ENCODE measurements at places on chromosomes 2 and 18. TPM values are rescaled to one million over a fixed set of nuclear protein-coding genes. Genes with fewer than 3 reads are reported as not detected.

DNA sequence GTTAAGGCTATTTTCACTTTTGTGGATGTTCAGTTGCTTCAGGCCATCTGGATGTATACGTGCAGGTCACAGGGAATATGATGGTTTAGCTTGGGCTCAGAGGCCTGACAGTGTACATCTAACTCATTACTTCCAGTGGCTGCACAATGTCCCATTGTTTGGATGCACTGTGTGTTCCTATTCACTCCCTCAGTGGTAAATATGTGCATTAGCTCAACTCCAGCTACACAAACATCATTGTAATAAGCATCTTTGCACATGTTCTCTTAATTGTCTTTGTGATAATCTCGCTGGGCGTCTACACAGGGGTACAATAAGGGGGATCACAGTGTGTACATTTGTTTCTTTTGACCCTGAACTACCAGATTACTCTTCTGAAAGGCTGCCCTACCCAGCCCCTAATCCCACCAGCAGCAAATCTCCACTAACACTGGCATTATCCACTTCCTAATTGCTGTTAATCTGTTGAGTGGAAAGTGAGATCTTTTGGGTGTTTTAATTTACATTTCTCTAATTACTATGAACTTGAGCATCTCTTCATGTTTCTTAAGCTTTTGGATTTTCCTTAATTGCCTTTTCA lies 56.1 kb upstream of the POLE4 start:
- DNase-seq: no peak

DNA sequence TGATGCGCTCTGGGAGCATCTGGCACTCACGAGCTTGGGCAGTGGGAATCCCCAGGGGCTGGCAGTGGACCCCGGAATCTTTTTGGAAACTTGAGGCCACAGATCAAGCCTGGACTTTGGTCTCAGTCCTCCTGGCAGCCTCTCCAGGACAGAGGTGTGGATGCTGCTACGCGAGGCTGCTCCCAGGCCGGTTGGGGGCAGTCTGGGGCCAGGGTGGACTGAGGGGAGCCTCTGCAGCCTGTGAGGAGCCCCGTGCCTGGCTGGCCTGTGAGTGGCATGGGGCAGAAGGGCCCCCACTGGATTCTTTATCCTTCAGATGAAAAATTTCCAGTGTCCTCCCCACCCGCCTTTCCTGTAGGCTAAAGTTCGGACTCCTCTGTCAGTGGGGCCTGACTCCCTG lies 12.7 kb upstream of the DES start:
- DNase-seq: no peak

- DNase-seq: no peak
Observed at GRCh38 chr18:50877545-50878265, 1.2 kb upstream of the ME2 start.

The ARHGEF4 gene
- total RNA-seq: 0.86 TPM

The CCDC88A gene
- total RNA-seq: 61.2 TPM

DNA sequence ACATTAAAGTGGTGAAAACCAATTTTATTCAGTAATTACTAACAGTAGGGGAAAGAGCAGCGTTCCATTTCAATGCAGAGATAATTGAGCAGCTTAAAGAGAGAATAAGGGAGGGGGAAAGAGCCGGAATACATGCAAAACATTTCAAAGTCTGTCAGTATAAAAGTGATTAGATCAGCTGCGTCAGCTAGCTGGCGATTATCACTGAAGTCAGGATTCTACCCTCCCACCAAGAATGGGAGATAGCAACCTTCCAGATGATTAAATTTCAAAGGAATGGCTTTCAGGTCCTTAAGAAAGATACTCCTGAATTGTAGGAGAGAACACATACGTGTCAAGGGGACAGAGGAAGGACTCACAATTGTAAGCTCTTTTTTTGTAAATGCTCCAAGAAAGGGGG lies 2.7 kb upstream of the ZC3H6 start:
- DNase-seq: no peak

DNA sequence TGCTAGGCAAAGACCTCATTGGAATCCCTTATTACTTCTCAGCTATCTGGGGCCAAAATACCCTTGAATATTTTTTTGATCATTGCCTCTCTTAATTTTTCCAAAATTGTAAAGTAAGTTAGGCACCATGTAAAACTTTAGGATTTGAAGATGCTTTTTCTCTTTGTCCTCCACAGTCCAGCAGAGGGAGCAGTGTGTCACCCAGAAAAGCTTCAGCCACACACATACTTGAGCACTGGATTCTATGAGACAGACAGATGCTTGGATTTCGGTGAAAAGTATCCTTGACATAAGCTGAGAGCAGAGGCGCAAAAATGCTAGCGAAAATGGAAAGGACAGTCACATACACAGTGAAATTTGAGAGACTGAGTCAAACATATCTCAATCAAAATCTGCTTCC lies 74.7 kb upstream of the KCNJ3 start:
- peak; percentile 30 for DNase-seq

The CCDC148 gene
- total RNA-seq: 0.32 TPM

DNA sequence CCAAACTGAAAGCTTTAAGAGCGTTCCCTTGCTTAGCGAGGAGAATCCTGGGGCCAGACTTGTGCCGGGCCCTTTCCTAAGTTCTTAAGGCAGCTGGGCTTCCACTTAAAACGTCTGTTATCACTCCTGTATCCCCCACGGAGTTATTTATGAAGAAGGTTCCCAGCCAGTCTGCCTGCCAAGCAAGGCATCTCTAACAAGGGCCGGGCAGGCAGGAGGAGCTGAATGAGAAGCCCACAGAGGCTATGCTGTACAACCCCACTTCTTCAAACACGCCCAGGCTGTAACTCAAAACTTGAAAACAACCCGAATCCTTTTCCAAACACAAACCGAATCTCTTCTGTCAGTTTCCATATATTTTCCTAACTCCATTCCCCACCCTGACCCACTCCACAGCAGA lies 39.0 kb upstream of the ZFP36L2 start:
- peak; percentile 94 for DNase-seq

The MYOM1 gene
- total RNA-seq: 0.86 TPM

DNA sequence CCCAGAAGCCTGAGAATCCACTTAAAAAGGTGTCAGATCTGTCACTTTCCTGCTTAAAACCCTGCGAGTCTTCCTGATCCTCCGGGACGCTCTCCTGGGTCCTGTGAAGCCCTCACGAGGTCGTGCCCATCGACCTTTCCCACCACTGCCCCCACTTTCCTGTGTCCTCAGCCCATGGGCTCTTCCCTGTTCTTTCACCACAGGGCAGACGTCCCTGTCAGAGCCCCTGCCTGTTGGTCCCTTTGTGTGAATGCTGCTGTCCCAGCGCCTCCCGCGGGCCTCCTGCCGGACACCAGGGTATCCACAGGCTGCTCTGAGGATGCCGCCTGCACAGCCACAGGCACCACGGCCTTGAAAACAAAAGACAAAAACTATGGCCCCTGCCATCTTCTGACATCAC lies 125.6 kb downstream of the TMEM18 start:
- DNase-seq: no peak

The IL18R1 gene
- 0.64 TPM for total RNA-seq

GRCh38 chr2:131046918-131047652 lies 46.2 kb downstream of the FAM168B start:
- no peak for DNase-seq

DNA sequence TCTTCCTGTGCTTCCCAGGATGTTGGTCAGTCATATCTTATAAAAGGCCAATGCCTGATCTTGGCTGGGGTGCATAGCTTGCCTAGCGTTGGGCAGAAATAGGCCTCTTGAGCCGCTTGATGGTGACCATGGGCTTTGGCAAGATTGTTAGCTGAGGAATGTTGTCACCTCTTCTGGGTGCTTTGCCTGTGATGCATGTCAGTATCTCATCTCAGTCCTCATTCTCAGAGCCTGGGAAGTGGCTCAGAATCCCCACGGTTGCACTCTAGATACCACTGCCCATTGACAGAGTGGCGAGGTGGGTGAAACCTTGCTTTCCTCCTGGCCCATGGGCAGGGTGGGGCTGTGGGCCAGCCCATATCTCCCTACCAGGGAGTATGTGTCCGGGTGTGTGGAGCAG lies 79.2 kb upstream of the MGAT5 start:
- DNase-seq: no peak

The VWA3B gene
- not detected for total RNA-seq

GRCh38 chr2:238710787-238711186 lies 137.1 kb upstream of the TWIST2 start:
- DNase-seq: no peak

The KCTD18 gene
- total RNA-seq: 16.4 TPM

GRCh38 chr2:239608260-239608659 lies 207.4 kb upstream of the HDAC4 start:
- no peak for DNase-seq

The VWC2L gene
- under 0.01 TPM for total RNA-seq

GRCh38 chr2:42812899-42813479 lies 20.6 kb upstream of the HAAO start:
- DNase-seq: no peak

DNA sequence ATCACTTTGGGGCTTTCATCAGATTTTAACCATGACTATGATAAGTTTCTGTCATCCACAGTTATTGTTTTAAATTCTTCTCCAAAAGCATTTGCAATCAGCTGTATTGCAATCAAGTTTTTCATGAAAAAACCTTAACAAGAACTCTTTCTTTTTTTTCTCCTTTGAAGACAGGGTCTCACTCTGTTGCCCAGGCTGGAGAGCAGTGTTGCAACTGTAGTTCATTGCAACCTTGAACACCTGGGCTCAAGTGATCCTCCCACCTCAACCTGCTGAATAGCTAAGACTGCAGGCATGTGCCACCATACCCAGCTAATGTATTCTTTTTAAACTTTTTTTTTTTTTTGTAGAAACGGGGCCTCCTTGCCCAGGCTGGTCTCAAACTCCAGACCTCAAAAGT lies 45.5 kb upstream of the C2orf66 start:
- DNase-seq: no peak

DNA sequence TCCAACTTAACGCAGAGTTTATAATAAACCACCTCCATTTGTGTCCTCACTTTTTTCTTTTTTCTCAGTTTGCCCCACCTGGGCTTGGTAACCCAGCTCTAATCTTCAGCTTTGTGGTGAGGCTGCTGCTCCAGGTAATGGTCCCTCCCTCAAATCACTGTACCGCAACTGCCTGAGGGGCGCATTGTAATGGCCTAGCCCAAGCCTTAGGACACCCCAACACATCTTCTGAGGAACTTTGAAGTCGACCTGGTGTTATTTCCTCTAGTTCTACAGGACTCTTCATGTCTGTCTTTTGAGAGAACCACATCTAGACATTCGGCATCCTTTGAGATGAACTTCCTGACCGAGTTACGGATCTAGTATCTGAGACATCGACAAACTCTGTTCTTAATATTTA lies 99.7 kb downstream of the PLEKHM3 start:
- DNase-seq: no peak

GRCh38 chr2:138502255-138503086 lies 901 bp downstream of the SPOPL start:
- DNase-seq: no peak

DNA sequence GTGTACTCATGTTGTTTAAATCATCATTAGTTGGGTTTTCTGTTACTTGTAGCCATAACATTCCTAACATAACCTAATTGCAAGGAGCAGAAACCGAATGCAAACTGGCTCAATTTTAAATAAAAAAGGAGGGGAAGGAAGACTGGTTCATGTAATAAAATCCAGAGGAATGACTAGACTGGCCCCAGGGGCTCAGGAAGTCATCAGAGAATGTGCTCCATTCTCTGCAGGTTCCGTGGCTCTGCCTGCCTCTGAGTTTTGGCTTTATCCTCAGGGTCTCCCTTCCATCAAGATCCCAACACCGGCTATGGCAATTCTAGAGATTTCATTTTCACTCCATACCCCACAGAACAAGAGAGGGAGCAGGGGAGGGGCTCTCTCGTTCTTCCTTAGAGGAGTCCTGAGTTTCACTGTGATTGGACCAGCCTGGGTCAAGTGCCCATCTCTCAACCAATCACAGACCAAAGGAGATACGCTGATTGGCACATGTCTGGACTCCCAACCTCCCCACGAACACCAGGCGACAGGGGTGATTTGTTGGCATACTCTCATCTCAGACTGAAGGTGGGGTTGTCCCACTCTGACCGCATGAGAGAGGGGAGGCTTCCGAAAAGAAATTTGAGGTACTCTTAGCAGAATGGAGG lies 64.8 kb downstream of the NPPC start:
- DNase-seq: no peak

GRCh38 chr2:55493220-55493619 lies 26.3 kb upstream of the CFAP36 start:
- DNase-seq: peak; percentile 11

GRCh38 chr2:65826567-65826966 lies 394.2 kb upstream of the SPRED2 start:
- DNase-seq: no peak

GRCh38 chr2:72887740-72888437 lies 681 bp downstream of the SPR start:
- peak; percentile 89 for DNase-seq

- DNase-seq: no peak
Observed at GRCh38 chr2:142987044-142987443, 109.6 kb downstream of the KYNU start.

The COL6A3 gene
- total RNA-seq: 1,329 TPM

DNA sequence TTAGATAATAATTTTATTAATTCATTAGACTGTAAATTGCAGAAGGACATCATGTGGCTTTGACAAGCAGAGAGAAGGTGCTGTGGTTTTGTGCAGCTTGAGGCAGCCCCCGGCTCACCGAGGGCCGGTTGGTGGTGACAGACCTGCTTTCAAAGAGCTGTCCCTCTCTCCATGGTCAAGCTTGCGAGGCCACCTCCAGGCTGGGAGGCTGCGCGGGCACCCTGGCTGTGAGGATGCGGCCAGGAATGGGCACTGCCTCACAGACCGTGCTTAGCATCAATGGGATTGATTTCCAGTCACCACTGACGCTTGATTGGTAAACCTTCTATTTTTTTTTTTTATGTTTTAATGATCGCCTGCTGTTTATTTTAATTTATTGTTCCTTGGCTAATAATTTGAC lies 690.9 kb downstream of the GALR1 start:
- DNase-seq: no peak

DNA sequence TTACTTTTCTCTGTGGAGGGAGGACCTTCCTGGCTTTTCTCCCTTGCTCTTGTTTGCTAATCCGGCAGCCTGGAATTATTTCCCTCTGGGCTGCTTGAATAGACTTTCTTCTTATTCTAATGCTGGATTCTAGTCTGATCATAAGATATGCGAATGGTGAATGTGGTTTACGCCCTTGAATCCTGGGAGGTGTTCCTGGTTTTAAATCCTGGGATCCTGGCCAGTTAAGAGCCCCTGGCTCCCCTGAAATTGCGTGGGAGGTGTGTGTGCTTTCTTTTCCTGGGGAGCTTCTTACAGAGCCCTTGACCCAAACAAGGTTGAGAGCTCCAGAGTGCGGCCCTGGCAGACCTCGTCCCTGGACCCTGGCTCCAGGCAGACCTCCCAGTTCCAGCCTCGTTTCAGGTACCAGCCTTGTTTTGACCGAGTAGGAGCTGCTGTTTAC lies 2.8 kb downstream of the SH3BP4 start:
- peak; percentile 52 for DNase-seq

The ALK gene
- not detected for total RNA-seq

The CHAC2 gene
- total RNA-seq: 5.2 TPM

The TAF4B gene
- 0.86 TPM for total RNA-seq

Measured in fibroblast of villous mesenchyme (primary cell).